ENCODE measurements at places on chromosomes 7 and 10. TPM values are rescaled to one million over a fixed set of nuclear protein-coding genes. Genes with fewer than 3 reads are reported as not detected.

- no peak for DNase-seq
Measured at GRCh38 chr10:14325325-14325955, 5.3 kb downstream of the FRMD4A start.

DNA sequence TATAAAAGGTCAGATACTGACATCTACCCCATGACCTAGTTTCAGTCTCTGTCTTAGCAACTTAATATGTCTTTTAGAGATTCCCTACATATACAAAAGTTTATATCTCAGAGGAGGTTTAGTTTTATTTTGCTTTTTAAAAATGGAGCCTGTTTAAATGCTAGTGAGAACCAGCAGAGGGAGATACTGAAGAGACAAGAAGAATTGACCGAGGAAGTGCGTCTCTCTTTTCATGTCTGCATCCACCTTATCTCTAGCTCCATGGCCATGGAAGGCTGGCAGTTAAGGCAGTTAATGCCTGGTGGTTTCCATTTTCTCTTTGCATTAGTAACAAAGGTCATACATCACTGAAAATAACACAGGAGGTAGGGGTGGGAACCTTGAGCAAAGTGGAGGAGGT is 10.7 kb downstream of the SUV39H2 start:
- no peak for DNase-seq

DNA sequence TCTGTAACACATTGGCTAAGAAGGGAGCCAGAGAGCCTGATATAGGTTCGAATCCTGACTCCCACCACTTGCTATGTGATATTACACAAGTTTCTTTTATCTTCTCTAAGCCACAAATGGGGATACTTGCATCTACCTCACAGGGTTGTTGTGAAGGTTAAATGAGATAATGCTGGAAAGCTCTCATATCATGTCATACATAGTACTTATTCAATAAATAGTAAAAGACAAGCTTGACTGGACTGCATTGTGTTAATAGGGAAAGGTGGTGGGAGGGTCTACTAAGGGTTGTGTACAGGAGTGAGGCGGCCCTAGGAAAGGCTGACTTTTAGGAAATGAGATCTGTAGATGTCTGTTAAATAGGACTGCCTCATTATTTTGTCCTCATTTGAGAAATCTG is 35.8 kb upstream of the DNMBP start:
- DNase-seq, result no peak

GRCh38 chr7:100866729-100867039 is 503 bp upstream of the TRIP6 start:
- DNase-seq, result no peak

The C7orf33 gene
- not detected for polyA plus RNA-seq

- DNase-seq, result no peak
Measured at GRCh38 chr7:22120391-22121053, 174.8 kb upstream of the CDCA7L start.

The MMS19 gene
- 69.6 TPM for polyA plus RNA-seq

GRCh38 chr7:116527521-116527920 is 2.7 kb downstream of the CAV1 start:
- DNase-seq, result no peak

- no peak for DNase-seq
Measured at GRCh38 chr10:71193516-71193915, 18.9 kb upstream of the UNC5B start.

- DNase-seq, result no peak
Measured at GRCh38 chr7:157475601-157476000, 138.8 kb downstream of the DNAJB6 start.

Measured in left renal pelvis (tissue), 4 donors.